ENCODE measurements at places on chromosomes 11 and 22.

- DNase-seq, result no peak
Measured at GRCh38 chr11:120153221-120153620, 15.3 kb upstream of the TRIM29 start.

- DNase-seq, result no peak
Measured at GRCh38 chr11:120133216-120134105, 4.5 kb downstream of the TRIM29 start.

DNA sequence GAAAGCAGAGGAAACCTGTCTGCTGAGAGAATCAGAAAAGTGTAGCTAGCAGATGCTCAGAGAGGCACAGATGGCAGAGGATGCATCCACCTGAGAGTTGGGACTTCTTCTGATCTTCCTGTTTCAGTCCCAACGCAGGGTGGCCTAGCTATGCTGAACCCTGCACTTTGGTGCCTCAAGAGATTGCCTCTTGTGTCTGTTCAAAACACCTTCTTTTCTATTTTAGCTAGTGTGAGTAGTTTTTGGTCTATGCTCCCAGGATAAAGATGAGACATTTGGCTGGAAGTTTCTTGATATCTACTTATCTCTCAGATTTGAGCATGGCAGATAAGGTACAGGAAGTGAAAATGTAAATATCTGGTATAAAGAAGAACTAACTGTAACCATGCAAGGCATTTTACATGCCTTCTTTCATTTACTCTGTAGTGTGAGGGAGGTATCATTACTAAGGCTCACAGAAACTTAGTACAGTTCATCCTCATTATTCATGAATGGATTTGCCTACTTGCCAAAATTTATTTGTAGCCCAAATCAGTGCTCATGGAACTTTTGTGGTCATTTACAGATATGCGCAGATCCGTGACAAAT lies 47.0 kb upstream of the PSMA1 start:
- DNase-seq, result no peak

DNA sequence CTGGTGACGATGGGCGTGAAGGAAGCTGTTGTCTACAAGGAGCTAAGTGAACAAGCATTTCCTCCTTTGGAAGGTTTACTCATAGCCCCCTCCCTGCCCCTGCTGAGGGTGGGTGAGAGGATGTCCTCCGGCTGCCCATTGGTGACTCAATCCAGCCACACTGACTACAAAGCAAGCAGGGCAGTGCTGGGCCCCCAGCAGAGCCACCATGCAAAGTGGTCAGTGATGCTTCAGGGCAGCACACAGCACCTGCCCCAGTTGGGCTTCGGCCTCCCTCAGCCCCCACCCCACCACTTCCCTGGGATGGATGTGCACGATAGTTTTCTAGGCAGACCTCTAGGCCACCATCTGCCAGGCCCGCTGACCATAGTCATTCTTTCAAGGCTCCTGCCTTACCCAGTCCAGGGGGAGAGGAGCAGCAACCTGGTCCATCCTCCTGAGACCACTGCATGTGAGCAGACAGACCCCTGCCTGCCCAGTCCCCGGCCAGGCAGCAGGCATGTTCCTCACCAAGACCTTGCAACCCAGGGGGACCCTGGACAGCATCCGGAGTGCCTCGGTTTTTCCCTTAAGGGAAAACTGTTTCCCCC lies 125.1 kb downstream of the BCR start:
- DNase-seq, result no peak

DNA sequence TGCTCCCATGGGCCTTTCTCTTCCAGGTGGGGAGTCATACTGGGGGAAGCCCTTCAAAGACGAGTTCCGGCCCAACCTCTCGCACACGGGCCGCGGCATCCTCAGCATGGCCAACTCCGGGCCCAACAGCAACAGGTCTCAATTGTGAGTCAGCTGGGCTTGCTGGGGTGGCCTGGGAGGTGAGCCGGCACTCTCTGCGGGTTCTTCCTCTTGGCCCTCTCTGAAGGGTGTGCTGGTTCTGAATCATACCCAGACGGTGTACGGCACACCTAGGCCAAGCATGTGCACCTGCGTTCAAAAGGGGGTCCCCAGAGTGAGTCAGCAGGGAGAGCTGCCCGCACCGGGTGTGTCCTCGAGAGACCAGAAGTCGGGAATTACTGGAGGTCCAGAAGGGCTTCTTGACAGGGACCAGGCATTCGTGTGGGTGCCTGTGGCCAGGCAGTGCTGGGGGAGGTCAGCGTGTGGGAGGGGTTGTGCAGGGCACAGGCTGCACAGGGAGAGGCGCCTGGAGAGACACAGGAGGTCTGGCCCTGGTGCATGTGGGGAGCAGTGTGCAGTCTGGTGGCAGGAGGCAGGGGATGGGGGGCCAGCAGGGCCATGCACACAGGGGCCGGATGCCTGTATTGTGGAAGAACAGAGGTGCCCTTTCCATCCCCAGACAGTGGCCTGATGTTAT lies 23.0 kb downstream of the PPIL2 start:
- DNase-seq, result no peak

DNA sequence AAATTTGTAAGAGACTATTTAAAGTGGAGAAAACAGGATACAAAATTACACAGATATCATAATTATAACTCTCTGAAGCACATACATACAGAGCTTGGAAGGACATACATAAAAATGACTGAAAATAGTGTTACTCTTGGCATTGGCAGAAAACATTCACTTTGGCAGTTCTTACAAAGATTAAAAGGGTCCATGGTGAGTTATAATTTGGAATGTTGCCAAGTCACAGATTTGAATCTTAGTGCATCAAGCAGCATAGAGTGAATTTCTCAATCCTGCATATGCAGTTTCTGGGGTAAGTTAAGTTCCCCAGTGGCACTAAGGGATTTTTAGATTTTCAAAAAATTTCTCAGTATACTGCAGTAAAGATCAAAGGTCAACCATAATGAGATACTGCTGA lies 115.9 kb downstream of the CCDC81 start:
- DNase-seq, result no peak

- DNase-seq, result no peak
Measured at GRCh38 chr11:122270535-122270934, 154.5 kb upstream of the BLID start.

DNA sequence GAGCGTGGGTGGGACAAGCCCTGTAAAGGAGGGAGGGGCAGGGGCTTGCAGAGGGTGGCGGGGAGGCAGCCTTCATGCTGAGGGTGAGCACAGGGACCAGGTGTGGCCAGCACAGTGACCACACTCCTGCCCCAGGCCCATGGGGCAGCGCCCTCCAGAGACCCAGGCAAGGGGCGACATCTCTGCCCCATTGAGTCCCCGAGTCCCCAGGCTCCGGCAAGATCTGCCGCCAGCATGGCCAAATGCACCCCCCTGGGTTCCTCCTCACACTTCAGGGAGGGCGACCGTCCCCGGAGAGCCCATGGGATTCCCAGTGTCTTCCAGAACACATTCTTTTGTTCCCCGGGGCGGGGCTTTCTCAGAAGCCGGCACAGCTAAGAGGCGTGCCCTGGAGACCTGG lies 362.5 kb downstream of the TBC1D22A start:
- DNase-seq, result no peak

- no peak for DNase-seq
Measured at GRCh38 chr11:67699521-67699920, 25.1 kb upstream of the ALDH3B2 start.

- no peak for DNase-seq
Measured at GRCh38 chr11:113519989-113520613, 44.9 kb upstream of the DRD2 start.

DNA sequence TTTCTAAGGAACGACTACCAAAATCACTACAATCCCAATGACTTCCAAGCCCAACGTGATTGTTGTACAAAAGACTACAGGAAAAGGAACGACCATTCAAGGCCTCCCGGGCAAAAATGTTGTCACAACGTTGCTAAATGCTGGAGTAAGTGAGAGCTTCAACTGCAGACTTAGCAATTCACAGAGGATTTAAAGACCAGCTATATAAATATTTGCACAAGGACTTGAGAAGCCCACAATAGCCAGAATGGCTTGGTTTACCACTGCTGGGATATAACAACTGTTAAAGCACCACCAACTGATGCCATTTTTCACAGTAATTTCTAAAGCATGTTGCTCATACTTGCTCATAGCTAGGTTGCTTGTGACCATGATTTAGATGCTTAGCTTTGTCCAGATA lies 78.3 kb downstream of the EMSY start:
- no peak for DNase-seq

DNA sequence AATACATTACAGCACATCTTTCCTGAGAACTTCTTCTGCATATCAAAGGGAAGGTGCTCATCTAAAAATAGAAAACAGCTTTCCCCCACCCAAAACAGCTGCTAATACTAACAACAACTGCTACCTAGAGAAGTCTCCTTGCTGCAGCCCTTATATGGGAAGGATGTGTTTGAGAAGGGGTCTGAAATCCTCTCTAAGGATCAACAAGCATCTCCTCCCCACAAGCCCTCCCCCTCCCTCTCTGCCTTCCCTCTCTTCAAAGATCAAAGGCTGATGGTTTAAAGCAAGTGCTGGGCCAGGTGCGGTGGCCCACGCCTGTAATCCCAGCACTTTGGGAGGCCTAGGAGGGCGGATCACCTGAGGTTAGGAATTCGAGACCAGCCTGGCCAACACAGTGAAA lies 33.5 kb downstream of the SCUBE2 start:
- DNase-seq, result no peak

GRCh38 chr11:73195191-73196007 lies 22.7 kb upstream of the P2RY2 start:
- no peak for DNase-seq

DNA sequence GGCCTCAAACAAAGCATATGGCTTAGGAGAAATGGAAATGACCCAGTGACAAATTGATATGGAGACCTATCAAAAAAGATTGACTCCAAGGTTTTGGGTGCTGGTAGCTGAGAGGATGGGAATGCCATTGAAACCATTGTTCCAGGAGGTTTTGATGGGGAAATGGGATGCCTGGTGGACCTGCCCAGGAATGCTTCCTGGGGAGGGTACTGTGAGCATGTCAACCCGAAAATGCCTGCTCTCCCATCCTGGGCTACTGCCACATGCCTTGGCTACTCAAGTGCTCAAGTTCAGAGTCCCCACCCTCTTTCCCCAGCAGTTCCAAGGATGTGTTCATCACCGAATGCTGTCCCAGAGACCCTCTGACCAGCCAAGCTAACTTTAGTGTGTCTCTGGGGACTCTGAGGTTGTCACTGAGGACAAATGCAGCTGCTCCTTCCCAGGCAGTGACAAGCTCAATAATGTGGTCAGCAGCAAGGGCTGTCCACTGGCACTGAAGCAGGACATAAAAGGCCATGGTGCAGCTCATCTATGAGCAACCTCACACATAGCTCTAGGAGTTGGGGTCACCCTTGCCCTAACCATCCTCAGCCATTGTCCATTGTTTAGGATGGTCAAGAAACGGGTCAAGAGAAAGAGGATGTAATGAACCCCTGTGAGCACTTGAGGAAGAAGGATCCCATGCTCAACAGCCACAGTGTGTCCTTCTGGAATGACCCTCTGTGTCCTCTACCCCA lies 83.7 kb downstream of the TRIM29 start:
- no peak for DNase-seq

- DNase-seq, result no peak
Measured at GRCh38 chr11:5841797-5842196, at the start of gene OR52E6. TSS of gene OR52E6 (minus strand) at chr11:5841897. CDS start at chr11:5841897, 0 bp downstream.

DNA sequence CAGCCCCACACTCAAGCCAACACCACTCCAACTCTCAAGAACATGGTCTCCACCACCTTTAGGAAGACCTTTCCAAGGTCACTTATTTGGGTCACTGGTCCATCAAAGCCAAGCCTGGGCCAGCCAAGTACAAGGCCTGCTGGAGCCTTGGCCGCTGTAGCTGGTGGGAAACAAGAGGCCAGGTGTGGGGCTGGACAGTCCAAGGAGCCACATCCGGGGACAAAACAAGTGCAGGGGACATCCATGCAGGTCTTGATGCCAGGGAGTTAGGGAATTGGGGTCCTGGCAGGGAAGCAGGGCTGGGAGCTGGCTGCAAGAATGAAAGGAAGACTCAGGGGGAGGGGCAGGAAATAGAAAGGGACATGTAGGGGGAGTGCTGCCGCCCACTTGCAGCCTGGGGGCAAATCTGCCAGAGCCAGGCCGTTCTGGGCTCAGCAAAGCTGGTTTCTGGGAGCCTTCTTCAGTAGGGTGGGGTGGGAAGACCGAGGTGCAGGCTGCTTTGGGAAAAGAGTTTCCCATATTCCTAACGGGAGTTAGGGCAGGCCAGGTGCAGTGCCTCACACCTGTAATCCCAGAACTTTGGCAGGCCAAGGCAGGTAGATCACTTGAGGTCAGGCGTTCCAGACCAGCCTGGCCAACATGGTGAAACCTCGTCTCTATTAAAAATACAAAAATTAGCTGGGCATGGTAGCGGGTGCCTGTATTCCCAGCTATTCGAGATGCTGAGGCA lies 69.5 kb upstream of the ATXN10 start:
- no peak for DNase-seq

DNA sequence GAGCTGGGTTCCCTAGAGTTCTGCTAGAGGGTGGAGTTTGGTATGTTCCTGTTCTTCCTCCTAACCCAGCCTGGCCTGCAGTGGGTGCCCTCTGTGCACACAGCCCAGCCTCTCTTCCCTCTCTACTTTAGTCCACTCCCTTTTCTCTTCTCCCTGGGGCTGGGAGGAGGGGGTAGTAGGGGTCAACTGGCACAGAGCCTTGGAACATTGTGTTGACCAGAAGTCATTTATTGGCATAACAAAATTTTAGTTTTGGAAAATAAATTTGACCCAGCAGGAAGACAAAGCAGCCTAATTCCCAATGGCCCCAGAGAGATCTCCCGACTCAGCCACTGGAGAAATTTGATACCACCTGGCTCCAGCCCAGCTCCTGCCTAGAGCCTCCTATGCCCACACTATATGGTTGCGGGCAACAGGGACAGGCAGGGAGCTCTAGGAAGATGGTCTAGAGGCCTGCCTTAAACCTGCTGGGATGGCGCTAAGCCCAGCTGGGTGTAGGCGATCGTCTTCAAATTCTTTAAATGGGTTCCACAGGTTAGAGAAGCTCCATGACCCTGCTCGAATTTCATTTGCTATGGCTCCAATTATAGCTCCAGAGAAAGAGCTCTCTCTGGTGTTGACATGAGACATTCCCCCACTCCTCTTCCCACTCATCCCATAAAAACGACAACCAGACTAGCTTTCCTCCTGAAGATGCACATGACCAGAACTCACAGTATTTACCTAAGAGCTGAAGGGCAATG lies 9.9 kb downstream of the PCSK7 start:
- no peak for DNase-seq

- DNase-seq, result no peak
Measured at GRCh38 chr11:72009156-72009555, 10.4 kb downstream of the IL18BP start.

- DNase-seq, result no peak
Measured at GRCh38 chr11:18209058-18209457, 27.5 kb downstream of the SAA4 start.

DNA sequence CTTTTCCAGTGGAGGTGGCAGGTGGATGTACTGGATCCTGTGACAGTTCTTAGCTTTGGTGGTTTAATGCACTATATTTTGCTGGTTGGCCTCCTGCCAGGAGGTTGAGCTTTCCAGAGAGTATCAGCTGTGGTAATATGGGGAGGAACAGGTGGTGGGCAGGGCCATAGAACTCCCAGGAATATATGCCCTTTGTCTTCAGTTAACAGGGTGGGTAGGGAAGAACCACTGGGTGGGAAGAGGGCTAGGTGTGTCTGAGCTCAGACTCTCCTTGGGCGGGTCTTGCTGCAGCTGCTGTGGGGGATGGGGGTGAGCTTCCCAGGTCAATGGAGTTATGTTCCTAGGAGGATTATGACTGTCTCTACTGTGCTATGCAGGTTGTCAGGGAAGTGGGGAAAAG lies 203.8 kb downstream of the DLG2 start:
- DNase-seq, result no peak
